ENCODE measurements at places on chromosomes 4 and X.
A peak's percentile ranks its signal among the peaks of the same experiment; 100 is the strongest.

GRCh38 chr4:95549246-95550114 lies 707 bp upstream of the UNC5C start:
- DNase-seq, result no peak

GRCh38 chr4:186013419-186014186 lies 55.4 kb upstream of the TLR3 start:
- DNase-seq, result no peak

DNA sequence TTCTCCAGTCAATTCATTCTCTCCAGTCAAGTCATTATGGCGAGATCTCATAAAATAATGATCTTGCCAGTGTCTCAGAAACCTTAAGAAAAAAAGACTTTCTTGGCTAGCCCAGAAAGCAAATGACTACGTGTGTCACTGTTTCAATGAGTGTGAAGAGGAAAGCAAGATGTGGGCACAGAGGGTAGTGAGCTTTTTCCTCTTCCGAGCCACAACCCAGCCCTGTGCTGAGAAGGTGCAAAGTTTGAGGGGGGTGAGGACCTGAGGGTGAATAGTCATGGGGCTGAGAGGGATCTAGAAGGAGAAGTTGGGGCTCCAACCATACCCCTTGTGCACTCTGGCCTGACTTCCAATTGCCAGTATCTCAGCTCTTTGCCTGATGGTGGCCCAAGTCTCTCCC lies 85.6 kb upstream of the EGFL6 start:
- no peak for DNase-seq

GRCh38 chr4:8398347-8398746 lies 42.2 kb downstream of the ACOX3 start:
- no peak for DNase-seq

DNA sequence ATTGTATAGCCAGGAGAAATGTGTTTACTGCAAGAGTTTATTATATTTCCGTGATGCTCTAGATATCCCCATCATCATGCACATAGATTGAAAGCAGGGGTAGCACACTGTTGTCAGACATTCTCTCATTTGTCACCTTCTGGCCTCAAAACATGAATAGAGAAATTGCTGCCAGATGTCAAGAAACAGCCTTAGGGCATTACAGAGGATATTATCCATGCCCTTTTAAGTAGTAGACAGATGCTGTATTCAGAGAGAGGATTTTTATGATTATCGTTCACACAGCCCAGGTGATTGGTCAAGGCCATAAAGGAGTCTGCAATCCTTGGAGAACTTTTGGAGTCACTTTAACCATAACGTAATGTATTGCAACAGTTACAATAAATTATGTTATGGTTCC lies 1961.5 kb upstream of the TENM3 start:
- no peak for DNase-seq

DNA sequence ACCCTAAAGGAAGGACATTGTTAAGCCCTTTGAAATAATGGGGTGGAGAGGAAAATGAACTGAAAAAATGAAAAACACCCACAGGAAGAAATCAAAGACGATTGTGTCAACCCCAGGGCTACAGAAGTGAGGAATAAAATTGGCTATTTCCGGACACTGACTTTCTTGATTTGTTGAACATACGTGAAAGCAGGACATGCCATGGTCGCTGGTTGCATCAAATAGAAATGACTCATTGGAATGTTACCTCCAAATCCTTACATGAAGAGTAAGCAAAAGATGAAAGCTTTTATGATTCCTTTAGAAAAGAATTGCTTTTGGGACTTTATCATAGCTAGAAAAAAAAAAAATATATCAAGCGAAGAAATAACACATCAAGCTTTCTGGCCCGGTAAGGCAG lies 75.3 kb downstream of the DCUN1D4 start:
- no peak for DNase-seq

GRCh38 chr4:80568891-80569290 lies 233.4 kb downstream of the CFAP299 start:
- DNase-seq, result no peak

GRCh38 chr4:1938027-1938426 lies 66.8 kb downstream of the NSD2 start:
- DNase-seq, result no peak

DNA sequence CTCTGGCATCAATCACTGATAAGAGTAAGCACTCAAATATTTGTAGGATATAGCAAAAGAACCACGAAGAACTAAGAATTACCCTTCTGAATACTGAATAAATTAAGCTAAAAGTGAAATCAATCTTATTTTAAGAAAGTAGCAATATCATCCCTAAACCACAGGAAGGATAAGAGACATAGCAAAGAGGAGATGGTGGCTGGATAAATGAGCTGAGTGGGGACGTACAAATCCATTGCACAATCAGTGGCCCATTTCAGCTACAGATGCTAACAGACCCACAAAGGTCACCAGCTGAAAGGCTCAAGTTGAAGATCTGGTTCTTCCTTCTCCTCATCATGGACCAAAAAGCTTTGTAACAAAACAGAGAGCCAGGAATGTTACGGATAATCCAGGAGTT lies 77.1 kb downstream of the SLC9A7 start:
- DNase-seq, result no peak

DNA sequence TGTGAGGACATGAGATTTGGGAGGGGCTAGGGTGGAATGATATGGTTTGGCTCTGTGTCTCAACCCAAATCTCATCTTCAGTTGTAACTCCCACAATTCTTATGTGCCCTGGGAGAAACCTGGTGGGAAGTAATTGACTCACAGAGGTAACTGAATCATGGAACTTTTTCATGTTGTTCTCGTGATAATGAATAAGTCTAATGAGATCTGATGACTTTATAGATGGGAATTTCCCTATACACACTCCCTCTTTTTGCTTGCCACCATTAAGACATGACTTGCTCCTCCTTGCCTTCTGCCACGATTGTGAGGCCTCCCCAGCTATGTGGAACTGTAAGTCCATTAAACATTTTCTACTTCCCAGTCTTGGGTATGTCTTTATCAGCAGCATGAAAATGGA lies 253.2 kb upstream of the GK2 start:
- no peak for DNase-seq

GRCh38 chr4:136097676-136098075 lies 1434.6 kb downstream of the PCDH18 start:
- DNase-seq, result no peak

GRCh38 chr4:75939890-75940691 lies 722 bp downstream of the NAAA start:
- peak; percentile 80 for DNase-seq

GRCh38 chr4:19700992-19701391 lies 550.7 kb upstream of the SLIT2 start:
- DNase-seq, result no peak

GRCh38 chr4:69092980-69093568 lies 3.2 kb upstream of the UGT2B7 start:
- no peak for DNase-seq

GRCh38 chr4:30720661-30721184 lies 554 bp downstream of the PCDH7 start:
- DNase-seq, result no peak

DNA sequence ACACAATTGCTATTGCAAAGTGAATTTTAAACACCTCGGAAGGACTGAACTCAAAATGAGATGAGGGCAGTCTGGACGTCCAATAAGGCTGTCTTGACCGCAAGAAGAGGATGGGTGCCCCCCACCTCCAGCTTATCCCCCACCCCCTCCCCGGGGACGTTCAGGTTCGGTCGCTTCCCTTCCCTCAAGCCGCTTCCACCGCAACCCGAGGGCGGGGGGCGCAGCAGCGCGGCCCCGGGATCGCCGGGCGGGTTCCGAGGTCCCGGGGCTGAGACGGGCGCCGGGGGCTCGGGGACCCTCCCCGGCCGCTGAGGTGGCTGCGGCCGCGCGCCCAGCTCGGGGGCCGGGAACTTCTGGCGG lies 480 bp downstream of the USP46 start:
- no peak for DNase-seq

GRCh38 chr4:11074581-11075241 lies 354.0 kb downstream of the HS3ST1 start:
- no peak for DNase-seq

GRCh38 chr4:1991087-1991486 lies 17.7 kb downstream of the NELFA start:
- no peak for DNase-seq

GRCh38 chrX:123455693-123456092 lies 271.6 kb downstream of the GRIA3 start:
- no peak for DNase-seq

DNA sequence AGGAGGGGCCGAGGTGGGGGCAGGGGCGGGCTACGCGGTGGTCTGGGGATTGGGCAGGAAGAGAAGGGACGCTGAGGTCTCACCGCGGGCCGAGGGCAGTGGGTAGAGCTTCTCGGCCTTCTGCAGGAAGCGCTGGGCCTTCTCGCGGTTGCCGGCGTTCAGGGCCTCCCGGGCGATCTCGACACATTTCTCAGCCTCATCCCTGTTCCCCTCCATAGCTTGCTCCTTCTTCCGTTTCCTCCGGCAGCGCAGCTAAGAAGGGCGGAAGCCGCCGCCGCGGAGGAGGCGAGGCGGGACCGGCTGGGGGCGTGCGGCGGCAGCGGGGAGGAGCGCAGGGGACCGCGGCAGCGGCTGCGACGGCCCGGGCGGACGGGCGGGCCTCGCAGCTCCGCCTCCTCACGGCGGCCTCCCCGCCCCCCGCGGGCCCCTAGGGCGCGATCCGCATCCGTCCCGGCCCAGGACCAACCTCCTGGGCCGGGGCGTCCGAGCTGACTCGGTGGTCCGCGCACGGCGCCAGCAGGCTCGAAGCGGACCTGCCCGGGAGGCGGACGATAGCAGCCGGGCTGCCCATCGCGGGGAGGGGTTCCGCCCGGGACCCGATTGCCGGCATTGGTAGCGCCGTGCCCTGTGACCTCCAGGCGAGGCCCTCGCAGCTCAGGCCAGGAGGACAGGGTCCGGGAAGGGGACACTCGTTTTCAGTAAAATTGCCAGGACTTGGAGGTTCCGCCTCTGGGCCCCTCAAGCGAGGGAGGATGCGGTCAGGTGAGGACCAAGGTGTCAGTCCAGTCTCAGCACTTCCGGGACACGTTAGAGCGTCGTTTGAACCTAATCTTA lies at the start of gene DNAJB14:
TSS of gene DNAJB14 (minus strand) at position 263 of the 834 bp plus-strand sequence. CDS start at position 216, 47 bp downstream.
- DNase-seq, result peak; percentile 89

- no peak for DNase-seq
These were observed 54.0 kb upstream of the C4orf54 start for GRCh38 chr4:99711657-99712056.

DNA sequence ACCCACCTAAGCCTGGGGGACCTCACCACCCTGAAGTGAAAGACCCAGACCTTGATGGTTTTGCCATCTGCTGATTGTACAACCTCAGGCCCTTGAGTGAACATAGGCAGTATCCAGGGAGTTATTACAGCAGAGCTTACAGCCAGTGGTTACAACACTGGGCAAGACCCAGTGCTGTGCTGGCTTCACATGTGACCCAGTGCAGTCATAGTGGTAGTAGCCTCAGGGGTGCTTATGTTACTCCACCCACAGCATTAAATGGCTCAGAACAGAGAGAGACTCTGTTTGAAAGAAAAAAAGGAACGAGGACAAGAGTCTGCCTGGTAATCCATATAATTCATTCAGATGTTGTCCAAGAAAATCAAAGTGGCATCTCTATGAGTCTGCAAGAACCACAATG lies 45.2 kb upstream of the DACH2 start:
- DNase-seq, result no peak

GRCh38 chr4:794900-795725 lies 30.8 kb downstream of the CPLX1 start:
- DNase-seq, result peak; percentile 27

- DNase-seq, result no peak
These were observed 43.0 kb upstream of the HMX1 start for GRCh38 chr4:8914461-8915171.

GRCh38 chr4:26936284-26937065 lies 75.8 kb downstream of the STIM2 start:
- DNase-seq, result no peak

- no peak for DNase-seq
These were observed 2201.6 kb upstream of the TENM3 start for GRCh38 chr4:180041576-180041975.

DNA sequence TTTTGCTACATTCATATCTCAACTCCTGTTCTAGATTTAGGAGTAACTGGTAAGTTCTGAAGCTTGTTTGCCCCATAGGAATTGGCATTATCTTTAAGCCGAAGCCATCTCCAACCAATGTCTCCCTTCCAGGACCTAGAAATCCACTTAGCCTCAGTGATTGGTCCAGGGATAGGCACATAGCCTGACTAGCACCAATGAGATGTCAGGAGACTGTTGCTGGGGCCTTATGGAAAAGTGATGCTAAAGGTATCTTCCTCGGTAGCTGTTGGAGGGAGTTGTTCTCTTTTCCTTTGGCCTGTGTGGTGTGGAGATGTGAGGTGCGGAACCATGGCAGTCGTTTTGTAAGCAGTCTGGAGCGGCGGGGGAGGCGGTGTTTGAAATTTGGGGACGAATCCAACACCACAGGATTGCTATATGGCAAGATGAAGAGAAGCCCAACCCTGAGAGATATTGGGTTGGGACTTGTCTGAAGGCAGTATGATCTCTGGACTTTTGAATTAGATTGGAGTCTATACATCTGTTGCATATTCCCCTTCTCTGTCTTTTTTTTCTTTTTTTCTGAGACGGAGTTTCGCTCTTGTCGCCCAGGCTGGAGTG lies 109.8 kb upstream of the ATP6AP2 start:
- no peak for DNase-seq

DNA sequence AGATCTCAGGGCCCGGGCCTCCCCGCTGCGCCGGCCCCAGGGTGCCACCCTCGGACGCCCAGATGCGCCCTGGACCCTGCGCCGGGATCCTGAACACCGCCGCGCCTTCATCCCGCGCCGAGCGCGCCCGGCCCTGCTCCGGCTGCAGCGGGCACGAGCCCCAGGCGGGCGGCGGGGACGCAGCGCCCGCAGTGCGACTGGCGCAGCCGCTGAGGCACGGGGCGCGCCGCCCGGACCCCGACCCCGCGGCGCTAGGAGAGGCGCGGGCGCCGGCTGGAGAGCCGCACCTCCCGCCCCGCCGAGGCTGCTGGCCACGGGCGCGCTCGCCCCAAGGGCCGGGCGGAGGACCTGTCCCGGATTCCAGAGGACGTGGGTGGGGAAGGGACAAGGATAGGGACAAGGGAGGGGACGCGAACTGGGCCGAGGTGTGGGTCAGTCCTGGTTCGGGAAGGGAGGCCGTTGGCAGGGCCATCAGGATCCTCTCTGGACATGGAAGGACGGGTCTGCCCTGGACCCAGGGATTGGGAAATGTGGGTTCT lies 1.1 kb downstream of the ZFYVE28 start:
- DNase-seq, result peak; percentile 59

DNA sequence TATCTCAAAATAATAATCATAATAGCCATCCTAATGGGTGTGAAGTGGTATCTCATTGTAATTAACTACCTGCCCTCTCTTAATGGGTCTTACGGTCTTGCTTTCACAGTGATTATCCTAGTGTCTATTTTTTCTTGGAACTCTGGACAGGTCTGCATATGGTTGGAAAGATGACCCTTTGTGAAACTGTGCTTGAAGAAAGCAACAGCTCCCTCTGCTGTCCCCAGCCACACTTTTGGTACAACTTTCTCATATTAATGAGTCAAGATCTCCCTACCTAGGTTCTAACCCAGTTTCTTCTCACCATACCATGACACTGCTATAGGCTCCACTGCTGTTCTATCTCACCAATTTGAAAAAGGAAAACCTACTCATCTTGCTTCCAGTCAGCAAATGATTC lies 2.4 kb downstream of the TFDP3 start:
- no peak for DNase-seq
